ENCODE measurements at places on chromosomes 4 and X.

- DNase-seq = no peak
Observed at GRCh38 chrX:134747006-134747405, 88.7 kb upstream of the PLAC1 start.

GRCh38 chr4:25827373-25827772, 35.4 kb downstream of the SEL1L3 start:
- no peak for DNase-seq

GRCh38 chr4:84804136-84804535, 162.4 kb downstream of the WDFY3 start:
- DNase-seq = no peak

DNA sequence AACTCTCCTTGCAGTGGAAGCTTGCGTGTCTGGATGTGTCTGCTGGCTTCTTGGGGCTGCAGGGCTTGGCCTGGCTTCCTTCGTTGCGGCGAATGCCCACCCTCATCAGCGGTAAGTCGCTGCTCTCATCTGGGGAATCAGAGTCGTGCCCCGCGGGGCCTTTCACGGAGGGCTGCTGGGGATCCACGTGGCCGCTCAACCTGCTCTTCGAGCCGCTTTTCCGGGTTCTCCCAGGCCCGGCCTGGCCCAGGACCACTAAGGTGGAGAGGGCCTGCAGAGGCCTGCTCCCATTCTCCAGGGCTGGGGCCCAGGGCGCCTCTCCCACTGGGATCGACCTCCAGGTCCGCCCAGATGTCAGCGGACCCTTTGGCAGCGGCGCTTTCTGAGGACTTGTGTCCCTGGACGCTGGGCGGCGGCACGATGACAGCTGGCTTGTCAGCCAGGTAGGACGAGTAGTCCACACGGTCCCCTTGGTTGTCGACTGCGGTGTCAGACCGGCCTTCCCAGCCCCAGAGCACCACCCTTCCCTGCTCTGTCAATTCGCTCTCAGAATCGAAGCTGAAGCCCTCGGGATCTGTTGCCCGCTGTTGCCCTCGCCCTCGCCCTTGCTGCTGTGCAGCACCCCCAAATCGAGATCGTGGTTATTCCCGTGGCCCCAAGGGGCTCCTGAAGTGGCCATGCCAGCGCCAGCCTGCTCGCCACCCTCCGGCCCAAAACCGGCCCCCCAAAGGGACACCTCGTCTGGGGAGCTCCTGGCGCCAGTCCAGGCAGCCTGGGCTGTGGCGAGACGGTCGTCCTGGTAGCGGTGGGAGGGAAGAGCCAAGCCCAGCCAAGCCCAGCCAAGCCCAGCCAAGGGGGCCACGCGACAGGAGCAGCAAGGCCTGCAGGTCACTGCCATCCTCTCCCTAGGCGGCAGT, 37.8 kb upstream of the NHSL2 start:
- no peak for DNase-seq

DNA sequence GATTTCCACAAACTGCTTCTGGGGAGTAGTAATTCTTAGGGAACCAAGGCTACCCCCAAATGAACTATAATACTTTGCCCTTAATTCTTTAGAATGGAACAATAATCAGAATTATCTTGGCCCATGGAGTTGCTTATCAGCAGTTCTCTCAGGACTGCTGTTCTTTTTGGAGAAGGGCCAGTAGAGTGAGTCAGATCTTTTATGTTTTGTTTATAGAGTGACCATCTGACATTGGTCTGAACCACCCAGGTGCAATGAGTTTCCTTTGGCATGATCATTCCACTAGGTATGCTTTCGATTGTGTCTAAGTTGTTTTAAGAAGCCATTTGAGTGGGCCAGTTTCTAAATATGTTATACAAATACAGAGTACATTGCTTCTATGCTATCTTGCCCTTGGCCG, 31.8 kb downstream of the PRRG1 start:
- DNase-seq = no peak

- no peak for DNase-seq
Observed at GRCh38 chr4:140308366-140309123, 64.9 kb upstream of the SCOC start.

DNA sequence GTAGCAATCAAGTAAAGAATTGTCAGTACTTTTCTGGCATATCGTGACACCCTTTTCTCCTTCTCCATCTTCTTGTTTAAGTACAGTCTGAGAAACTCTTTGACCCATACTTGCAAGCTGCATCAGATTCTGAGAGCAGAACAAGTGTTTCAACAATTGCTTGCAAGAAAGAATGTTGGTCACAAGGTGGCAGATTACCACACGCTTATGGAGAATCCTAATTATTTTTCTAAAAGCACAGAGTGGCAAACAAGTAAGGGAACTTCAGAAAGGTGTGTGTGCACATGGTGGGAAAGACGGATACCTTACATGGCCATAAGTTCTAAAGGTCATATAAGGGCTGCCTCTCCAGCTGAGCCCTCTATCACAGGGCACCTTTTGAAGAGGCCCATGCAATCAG, 136.4 kb upstream of the FGF13 start:
- no peak for DNase-seq

DNA sequence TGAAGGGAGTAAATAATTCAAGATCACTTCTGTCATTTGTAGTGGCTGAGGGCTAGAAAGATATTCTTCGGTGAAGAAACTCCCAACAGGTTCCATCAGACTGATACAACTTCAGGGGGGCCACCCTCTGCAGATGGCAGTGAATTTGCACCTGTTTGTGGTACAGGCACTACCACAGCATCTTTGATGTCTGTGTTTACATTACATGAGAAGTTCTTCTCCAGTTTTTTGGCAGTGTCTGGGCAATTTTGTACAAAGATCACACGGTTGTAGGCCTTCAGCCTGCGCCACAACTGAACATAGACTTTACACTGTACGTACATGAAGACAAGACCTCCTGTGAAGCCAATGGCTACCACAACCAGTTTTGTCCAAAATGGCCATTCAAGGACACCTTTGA, 34.2 kb downstream of the TMA16 start:
- no peak for DNase-seq

GRCh38 chrX:84501798-84502628, at the start of gene HDX:
Gene HDX, minus strand, starts transcription at chrX:84502453. Its CDS starts 27,056 bp downstream, at chrX:84475397.
- peak; percentile 55 for DNase-seq

DNA sequence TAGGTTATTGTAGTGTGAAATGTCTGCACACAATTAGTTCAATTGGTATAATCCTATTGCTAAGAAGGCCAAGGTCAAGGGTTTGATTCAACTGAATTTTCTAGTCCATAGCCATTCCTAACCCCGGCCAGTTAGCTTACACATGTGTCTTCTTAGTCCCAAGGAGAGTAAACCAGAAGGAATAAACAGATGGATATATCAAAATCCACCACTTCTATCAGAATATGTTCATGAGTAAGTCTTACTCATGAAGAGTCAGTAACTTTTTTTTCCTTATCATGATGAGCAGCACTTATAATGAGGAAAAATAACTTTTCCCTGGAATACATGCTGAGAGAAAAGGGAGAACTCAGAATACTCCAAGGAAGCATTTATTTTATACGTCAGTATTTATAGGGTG, 9.5 kb downstream of the HHIP start:
- DNase-seq = no peak

DNA sequence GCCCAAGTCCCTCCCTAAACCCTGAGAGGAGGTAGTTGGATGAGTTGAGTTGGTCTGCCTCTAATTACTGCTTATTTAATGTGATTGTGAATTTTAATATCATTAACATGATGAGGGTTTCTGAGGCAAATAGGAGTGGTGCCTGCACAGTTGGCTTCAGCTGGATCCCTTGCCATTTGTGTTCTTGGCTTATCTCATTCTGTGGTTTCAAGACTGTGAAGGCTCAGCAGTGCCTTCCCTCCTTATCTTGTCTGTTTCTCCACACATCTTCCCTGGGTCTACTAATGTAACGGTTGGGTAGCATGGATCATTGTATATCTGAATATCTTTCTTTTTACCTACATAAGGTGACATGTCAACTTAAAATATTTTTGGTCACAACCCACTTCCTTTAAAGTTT, 1.6 kb upstream of the SLC10A4 start:
- DNase-seq = no peak

- DNase-seq = no peak
Observed at GRCh38 chrX:110877326-110877725, 81.7 kb upstream of the CHRDL1 start.

DNA sequence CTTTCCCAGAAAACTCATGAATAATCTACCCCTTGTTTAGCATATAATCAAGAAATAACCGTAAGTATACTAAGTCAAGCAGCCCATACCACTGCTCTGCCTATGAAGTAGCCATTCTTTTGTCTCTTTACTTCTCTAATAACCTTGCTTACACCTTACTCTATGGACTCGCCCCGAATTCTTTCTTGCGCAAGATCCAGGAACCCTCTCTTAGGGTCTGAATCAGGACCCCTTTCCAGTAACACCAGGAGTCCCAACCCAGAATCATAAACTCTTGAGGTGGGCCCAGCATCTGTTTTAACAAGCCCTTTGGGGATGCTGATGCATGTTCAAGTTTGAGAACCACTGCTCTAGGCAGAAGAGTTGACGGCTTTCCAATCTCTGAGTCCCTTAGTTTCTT, 119.6 kb downstream of the BEND2 start:
- DNase-seq = no peak

DNA sequence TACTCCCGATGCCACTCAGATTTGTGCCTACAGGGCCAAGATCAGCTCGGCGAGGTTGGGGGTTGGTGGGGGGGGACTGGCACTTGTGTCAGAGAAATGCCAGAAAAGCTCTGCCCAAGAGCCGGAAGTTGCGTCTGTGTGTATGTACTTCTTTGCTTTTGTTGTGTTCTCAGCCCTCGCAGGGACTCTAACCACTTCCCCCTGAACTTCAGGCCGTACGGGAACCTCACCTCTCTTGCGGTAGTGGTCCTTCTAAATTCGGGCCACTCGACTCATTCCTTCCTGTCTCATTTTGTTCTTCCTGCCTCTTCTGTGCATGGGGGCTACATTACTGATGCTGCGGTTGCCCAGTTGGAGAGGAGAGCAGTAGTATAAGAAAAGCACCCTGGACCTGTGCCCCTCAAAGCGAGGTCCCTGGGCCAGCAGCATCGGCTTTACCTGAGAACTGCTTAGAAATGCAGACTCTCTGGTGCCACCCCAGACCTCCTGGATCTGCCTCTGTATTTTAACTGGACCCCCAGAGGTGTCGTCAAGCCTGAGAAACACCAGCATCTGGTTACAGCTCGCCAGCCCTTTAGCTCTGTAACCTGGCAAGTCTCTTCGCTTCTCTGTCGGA, 146.3 kb upstream of the RPS6KA3 start:
- DNase-seq = no peak

DNA sequence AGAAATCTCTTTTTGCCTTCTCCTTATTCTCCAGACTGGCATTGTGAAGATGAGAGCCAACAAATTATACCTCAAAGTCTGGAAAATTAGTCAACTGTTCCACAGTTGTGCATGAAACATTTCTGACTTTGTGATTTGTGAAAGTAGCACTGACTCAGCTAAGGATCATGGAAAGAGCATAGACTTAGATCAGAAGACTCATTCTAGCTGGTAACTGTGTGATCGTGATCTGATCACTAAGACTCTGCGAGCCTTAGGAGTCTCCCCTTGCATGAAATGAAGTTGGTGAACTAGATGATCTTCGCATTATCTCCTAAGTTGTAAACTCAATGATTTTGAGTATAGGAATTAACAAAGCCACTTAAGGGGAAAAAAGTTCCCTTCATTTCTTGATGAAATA, 668.1 kb downstream of the RPA4 start:
- no peak for DNase-seq

GRCh38 chr4:58935332-58935731, 1825.1 kb upstream of the IGFBP7 start:
- DNase-seq = no peak

GRCh38 chrX:49108641-49109040, 14.9 kb downstream of the GPKOW start:
- no peak for DNase-seq

DNA sequence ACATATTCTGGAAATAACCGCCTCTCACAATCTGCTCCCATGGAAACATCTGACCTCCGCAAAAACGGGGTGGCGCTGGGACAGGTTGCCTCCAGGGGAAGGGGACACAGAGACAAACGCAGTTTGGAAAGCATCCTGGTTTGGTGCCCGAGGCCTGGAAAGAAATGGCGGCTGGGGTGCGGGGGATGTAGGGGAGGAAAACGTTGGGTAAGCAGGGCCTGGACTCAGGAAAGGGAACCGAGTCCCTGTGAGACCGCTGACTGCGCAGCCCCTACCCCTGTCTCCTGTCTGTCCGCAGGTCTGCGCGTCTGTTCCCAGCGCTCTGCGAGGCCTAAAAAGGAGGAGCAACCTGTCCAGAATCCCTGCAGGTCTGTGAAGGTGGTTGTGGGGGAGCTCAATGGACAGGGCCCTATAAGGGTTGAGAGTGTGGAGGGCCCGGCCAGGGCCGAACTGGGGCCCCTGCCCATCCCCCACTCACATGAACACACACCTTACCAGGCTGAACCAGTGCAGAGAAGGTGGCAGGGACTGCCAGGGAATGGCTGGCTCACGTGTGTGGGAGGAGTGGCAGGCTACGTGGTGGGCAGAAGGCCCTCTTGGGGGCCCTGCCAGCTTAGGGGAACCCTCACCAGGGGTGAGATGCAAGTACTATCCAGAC, 672 bp downstream of the TCEAL3 start:
- DNase-seq = no peak

DNA sequence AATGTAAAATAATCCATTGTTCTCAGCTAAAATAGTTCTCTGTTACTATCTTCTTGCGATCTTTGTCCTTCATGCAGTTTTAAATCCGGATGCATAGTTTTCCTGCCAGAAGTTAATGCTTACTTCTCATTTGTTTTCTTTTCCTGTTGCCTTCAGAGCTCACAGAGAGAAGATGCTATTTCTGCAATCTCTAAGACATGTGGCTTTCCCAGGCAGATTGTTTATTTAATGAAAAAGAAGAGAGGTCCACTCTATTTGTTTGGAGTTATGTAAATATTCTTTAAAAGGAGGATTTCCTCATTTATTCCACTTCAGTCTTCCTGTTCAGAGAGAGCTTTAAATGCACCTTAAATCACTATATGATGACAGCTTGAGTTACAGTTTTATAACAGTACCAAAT, 39.3 kb upstream of the HPGD start:
- no peak for DNase-seq

- no peak for DNase-seq
Observed at GRCh38 chr4:150725957-150726523, 144.1 kb downstream of the MAB21L2 start.

DNA sequence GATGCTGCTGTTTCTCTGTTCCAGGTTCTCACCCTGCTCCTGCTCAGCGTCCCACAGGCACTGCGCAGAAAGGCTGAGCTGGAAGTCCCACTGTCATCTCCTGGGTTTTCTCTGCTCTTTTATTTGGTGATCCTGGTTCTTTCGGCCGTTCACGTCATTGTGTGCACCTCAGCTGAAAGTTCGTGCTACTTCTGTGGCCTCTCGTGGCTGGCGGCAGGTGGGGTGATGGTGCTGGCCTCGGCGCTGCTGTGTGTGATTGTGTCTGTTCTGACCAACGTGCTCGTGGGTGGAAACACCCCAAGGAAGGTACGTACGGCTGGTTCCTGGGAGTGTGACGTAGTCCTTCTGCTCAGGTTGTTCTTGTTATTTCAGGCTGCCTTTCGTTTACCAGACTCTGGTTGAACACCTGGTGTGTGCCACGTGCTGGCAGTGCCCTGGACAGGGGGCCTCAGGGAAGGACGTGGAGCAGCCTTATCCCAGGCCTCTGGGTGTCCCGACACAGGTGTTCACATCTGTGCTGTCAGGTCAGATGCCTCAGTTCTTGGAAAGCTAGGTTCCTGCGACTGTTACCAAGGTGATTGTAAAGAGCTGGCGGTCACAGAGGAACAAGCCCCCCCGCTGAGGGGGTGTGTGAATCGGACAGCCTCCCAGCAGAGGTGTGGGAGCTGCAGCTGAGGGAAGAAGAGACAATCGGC, 22.8 kb downstream of the PIGG start:
- DNase-seq = no peak

GRCh38 chrX:18970465-18970864, 13.4 kb downstream of the PHKA2 start:
- no peak for DNase-seq

Data from stimulated activated CD4-positive, alpha-beta T cell treated with anti-CD3 and anti-CD28 coated beads, Interleukin-12 subunit alpha, Interleukin-12 subunit beta, amount 100 ng/mL, for 48 hours (primary cell).